Epithelial cell of proximal tubule (primary cell): ENCODE measurements at places on chromosomes 4 and X. TPM values are rescaled to one million over a fixed set of nuclear protein-coding genes. Genes with fewer than 3 reads are reported as not detected.

The GRPR gene
- total RNA-seq = 0.29 and 0.40 TPM in 2 replicates

The RAB28 gene
- 16.0 and 16.7 TPM in 2 replicates for total RNA-seq

The ANKRD17 gene
- total RNA-seq = 25.4 and 33.3 TPM in 2 replicates

The AIFM1 gene
- total RNA-seq = 17.1 and 29.8 TPM in 2 replicates

The DTHD1 gene
- not detected in 2 replicates for total RNA-seq

The RBM46 gene
- 0.40 and 0.43 TPM in 2 replicates for total RNA-seq

The SPOCK3 gene
- 0.06 and 0.22 TPM in 2 replicates for total RNA-seq

The TMEM271 gene
- not detected in 2 replicates for total RNA-seq

The ZCCHC13 gene
- total RNA-seq = not detected in 2 replicates

The MAGEE2 gene
- not detected in 2 replicates for total RNA-seq

The MED14 gene
- 15.5 and 21.5 TPM in 2 replicates for total RNA-seq

The HTN1 gene
- not detected in 2 replicates for total RNA-seq
